HFFc6 (cell line): ENCODE measurements at places on chromosomes 2 and 18.
A peak's percentile ranks its signal among the peaks of the same experiment; 100 is the strongest.

DNA sequence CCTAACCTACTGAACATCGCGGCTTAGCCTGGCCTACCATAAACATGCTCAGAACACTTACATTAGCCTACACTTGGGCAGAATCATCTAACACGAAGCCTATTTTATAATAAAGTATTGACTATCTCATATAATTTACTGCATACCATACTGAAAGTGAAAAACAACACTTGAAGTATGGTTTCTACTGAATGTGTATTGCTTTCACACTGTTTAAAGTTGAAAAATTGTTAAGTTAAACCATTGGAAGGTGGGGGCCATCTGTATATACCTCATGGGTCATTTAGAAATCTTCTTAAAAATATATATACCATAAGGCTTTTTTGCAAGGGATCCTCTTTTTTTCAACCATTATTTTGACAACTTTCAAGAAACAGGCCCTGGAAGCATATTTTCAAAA is 16.5 kb downstream of the RNF149 start:
- no peak for DNase-seq

DNA sequence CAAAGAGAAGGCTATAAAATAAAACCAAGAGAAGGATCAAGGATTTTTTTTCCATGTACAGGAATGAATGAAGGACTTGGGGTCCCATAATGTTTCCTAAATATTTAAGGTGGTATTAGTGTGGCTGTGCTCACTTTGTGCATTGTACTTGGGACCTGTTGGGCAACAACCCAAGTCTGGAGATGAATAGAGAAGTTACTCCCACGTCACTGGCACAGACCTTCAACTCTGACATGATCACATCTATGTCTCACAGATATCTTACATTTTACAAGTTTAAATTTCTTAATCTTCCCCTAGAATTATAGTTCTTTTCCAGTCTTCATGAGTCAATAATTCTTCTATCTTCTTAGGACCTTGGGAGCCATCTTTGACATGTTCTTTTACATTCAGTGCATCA is 133.4 kb downstream of the PLCL1 start:
- DNase-seq = no peak

- no peak for DNase-seq
These were observed 221.6 kb downstream of the VAPA start for GRCh38 chr18:10135302-10135926.

- DNase-seq = no peak
These were observed 948.0 kb upstream of the CNTNAP5 start for GRCh38 chr2:123077101-123077500.

DNA sequence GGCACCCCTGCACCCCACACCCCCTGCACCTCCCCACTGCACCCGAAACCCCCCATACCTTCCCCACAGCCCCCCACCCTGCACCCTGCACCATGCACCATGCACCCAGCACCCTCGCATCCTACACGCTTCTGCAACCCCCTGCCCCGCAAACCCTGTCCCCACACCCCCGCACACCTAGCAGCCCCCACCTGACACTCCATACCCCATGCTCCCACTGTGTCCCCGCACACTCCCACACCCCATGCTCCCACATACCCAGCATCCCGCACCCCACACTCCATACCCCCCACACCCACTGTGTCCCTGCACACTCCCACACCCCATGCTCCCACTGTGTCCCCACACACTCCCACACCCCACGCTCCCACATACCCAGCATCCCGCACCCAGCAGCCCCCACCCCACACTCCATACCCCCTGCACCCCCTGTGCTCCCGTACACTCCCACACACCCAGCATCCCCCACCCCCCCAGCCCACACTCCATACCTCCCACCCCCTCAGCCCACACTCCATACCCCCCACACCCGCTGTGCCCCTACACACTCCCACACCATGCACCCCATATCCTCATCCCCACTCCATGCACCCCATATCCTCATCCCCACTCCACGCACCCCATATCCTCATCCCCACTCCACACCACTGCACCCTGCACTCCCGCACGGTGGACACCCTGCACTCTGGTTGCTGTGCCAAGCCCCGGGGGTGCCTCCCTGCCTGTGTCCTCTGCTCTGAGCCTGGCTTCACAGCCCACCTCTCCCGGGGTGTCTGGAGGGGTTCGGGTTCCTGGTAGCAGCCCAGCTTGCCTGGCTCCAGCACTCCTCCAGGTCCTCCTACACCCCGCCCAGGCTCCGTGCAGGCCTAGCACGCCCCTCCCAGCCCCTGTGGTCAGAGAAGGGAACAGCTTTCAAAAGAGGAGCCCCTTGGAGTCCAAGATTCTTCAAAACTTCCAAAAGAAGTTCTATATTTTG is 93.9 kb upstream of the CTDP1 start:
- no peak for DNase-seq

GRCh38 chr2:238438856-238439849 is 12.4 kb downstream of the ASB1 start:
- DNase-seq = peak; percentile 98

DNA sequence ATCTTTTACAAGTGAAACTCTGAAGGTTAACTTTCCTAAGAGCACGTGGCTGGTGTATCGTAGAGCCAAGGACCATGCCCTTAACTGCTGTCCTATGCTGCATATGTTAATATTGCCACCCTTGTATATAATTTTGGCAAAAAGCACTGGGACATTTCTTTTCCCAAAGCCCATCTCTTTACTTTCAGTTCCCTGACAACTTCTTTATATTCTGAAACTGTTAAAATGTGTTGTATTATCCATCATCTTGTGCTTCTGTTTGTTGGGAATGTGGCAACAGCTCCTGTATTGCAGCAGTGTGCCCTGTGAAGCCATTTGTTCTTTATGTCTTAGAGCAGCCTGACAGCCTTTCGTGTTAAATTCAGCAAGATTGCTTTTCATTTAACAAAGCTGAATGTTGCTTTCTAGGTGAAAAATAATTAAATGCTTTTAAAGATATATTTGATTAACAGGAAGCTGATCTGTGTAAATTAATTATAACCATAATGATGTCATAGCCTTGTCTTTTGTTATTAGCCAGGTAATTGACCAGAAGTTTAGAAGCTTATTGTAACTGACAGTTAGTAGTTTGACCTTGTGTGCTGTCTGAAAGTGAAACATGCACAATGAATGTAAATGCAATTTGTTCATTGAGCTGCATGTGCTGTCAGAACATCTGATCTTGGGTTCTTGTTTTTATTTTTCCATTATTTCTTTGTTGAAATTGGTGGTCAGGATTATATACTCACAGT is 9.7 kb downstream of the RHBDD1 start:
- DNase-seq = no peak

GRCh38 chr18:711310-711656 is 1.1 kb downstream of the ENOSF1 start:
- no peak for DNase-seq

GRCh38 chr2:61585383-61585782 is 47.2 kb upstream of the XPO1 start:
- DNase-seq = no peak

DNA sequence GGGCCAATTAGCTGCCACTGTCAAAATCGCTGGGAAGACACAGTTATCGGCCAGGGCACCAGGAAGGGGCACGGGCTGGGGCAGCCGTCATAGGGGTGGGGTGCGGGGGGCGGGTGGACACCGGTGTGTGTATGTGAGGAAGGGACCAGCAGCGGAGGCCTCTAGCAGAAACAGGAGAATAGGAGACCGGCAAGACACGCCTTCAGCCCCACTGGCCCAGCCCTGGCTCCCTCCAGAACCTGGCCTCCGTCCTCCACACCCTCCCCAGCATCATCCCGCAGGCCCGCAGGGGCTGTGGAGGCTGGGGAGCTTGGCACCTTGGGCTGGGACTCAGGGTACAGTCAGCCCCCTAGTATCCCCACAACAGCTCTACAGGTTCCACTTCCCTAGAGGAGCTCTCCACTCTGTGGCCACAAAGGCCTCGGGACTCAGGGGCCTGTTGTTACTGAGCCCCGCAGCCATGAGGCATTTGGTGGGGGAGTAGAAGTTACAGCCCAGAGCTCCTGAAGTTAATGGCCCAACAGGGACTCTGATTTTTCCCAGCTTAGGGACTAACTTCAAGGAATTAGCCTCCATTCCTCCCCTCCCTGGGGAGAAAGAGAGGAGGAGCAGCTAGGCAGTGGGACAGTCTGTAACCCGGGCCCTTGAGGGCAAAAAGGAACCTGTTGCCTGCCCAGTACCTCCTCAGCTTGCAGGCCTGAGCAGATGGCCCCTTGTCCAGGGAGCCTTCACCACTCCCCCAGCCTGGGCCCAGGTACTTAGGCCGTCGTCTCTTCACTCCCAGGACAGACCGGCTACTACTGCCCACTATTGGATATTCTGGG is 19.9 kb downstream of the SH2D6 start:
- no peak for DNase-seq

DNA sequence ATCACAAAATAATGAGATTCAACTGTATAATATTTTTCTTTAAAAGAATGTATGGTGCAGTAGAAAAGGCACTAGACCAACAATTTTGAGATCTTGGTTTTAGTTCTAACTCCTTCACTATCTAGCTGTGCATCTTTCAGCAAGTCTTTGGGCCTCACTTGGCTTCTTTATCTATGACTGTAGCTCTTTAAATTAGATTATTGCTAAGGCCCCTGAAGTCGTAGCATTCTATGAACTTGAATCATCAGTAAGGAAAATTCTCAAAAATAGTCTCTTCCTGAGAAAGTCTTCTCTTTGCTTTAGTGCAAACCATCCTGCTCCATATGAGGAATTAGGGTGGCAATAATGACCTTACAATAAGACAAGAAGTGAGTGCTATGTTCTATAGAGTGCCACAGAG is 140.4 kb downstream of the FTCDNL1 start:
- no peak for DNase-seq

GRCh38 chr2:205751569-205752031 is 69.3 kb downstream of the NRP2 start:
- DNase-seq = no peak

- no peak for DNase-seq
These were observed 189.4 kb upstream of the LHCGR start for GRCh38 chr2:48944956-48945355.

DNA sequence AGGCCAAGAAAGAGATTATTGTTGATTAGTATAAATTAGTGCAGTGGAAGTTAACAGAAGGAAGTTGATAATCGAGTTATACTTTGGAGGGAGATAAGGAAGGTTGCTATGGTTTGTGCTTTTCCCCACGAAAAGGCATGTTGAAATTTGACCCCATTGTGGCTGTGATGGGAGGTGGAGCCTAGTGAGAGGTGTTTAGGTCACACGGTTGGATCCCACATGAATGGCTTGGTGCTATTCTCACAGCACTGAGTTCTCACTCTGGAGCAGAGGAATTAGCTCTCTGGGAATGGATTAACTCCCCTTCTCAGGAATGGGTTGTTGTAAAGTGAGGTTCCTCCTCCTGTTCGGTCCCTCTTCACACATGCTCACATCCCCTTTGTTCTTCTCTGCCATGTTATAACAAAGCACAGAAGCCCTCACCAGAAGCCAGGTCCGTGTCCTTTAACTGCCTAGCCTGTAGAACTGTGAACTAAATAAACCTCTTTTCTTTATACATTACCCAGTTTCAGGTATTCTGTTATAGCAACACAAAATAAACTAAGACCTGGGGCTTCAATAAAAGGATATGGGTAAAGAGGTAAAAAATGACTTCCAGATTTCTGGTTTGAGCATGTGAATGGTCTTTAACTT is 21.9 kb downstream of the PIGN start:
- DNase-seq = no peak

DNA sequence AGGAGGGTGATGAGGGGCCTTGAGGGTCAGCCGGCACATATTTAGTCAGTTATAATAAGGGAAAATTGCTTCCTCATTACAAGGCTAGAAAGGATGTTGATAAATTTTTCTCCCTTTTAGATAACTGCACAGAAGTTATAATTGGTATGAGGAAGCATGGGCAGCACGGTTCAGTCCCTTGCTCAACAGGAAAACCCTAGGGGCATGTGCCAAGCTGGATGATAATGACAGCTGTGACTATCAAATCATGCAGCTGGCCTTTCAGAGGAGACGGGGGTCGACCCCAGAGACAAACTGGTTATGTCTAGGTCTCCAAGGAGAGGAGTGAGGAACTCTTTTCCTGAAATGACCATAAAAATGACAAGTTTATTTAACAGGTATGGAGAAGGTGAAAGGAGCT is 448.1 kb upstream of the VRK2 start:
- no peak for DNase-seq

- DNase-seq = no peak
These were observed 42.7 kb downstream of the SFXN5 start for GRCh38 chr2:73028841-73029240.

- DNase-seq = peak; percentile 69
These were observed 19.5 kb downstream of the WIPF1 start for GRCh38 chr2:174577967-174578589.

GRCh38 chr2:104650405-104650996 is 203.4 kb upstream of the POU3F3 start:
- no peak for DNase-seq

- DNase-seq = no peak
These were observed 37.9 kb upstream of the PIK3C3 start for GRCh38 chr18:41917181-41917580.

GRCh38 chr2:17936599-17936998 is 58.1 kb downstream of the KCNS3 start:
- no peak for DNase-seq

DNA sequence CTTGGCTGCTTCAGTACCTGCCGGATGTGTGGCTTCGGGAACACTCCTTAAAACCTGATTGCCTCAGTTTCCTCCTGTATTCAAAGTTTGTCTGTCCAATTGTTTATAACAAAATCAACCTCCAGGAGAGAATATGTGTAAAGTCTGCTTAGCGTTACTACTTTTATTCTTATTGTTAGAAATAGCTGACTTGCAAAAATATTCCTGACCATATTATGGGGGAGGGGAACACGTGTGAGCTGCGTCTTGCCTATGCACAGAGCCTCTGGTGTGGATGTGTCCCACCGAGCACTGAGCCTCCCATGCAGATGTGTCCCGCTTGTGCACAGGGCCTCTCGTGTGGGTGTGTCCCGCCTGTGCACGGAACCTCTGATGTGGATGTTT is 82.5 kb downstream of the DCDC2C start:
- DNase-seq = no peak

DNA sequence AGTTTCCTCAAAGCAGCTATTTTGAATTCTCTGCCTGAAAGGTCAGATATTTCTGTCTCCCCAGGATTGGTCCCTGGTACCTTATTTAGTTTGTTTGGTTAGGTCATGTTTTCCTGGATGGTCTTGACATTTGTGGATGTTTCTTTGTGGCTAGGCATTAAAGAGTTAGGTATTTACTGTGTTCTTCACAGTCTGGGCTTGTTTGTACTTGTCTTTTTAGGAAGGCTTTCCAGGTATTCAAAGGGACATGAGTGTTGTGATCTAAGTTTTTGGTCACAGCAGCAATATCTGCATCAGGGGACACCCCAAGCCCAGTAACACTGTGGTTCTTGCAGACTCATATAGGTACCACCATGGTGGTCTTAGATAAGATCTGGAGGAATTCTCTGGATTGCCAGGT is 11.8 kb downstream of the MYO3B start:
- no peak for DNase-seq

DNA sequence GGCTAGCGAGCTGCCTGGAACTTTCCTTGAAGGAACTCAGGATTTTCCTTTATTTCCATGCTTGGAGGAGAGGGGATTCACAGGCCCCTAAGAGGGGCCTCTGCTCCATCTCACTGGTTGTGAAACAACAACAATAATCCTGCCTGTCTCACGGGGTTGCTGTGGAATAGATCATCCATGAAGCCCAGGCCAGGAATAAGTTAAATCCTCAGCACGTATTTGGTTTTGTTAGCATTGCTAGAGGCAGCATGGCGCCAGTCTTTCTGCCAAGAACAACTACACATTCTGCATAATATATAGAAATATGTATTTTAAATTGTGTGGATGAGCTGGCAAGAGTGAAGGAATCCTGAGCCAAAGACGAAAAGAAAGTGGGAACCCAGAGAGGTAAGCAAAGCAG is 80.8 kb upstream of the L3MBTL4 start:
- no peak for DNase-seq

- DNase-seq = no peak
These were observed 47.0 kb downstream of the CAB39 start for GRCh38 chr2:230759481-230760167.
